Activated CD4-positive, CD25-positive, alpha-beta regulatory T cell treated with anti-CD3 and anti-CD28 coated beads, Interleukin-2, amount 50 U/mL, for 72 hours (primary cell): ENCODE measurements at places on chromosomes 5 and 9.
A peak's percentile ranks its signal among the peaks of the same experiment; 100 is the strongest.

DNA sequence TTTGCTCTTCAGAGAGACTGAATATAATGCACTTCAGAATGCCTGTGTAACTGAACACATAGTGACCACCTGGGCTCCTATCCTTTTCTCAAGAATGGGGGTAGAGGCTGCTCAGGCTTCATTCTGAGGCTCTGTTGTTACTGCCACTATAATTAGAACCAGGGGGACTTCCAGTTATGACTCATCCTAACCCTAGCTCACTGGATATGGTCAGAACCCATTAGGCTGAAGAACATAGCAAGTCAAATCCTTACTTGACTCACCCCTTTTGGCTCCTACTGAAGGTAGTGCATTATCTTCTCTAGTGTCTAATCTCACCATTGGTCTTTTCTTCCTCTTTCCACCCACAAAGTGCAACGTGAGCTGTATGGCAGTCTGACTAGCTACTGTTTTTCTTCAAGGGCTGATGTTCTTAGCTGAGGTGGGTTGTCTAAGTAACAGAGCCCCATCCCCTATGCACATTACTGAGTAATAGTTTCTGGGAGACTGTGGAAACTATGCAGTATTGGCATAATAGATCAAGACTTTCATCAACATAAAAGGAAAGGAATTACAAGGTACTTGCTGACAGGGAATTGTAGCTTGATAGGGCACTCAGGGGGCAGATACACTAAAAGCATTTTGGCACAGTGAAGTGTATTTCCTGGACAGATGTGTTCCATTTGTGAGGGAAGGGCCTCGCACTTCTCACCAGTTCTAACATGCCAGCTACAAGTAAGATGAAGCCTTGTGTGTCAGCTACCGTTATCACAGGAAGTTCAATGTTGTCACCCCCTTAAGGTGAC is 431.0 kb upstream of the MEF2C start:
- no peak for DNase-seq

DNA sequence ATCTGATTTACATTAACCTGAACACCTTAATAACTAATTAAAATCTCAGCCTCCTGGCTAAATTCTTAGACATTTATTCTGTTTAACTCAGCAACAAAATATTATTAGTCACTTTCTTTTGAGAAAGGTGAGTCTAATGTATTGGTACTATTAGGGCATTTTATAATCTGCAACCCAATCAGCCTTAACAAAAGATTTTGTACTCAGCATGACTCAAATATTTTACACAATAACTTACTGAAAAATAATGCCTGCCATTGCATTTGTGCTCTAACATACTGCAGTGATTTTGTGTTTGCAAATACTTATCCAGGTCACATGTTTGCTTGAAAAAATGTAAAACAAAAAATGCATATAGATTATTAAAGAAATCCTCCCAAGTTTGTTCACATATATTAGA is 1129.9 kb downstream of the TAF11L14 start:
- DNase-seq, result no peak

DNA sequence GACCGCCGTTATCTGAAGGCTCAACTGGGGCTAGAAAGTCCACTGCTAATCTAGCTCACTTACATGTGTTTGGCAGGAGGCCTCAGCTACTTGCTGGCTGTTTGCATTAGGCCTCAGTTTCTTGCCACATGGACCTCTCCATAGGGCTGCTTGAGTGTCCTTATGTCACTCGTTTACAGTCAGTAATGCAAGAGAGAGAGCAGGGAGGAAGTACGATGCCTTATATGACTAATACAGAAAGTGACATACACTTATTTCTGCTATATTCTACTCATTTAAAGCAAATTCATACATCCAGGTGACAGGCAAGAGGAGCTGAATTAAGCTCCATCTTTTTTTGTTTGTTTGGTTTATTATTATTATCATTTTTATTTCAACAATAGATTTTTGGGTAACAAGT is 179.6 kb downstream of the LURAP1L start:
- DNase-seq, result no peak

DNA sequence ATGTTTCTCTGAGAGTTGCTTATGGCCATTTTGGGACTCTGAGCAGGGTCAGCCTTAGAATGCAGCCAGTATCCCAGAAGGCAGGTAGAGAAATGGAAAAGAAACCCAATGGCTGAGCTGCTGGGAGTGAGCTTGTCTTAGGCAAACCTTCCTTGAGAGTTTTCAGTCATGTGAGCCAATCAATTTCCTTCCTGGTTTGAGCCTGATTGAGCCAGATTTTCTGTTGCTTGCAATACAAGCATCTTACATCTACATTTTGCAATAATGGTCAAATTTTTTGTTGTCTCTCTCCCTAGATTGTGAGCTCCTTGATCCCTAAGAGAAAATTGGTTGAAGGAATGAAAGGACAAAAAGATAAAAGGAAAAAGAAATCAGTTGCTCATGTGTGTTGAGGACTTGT is 155.3 kb downstream of the SNX18 start:
- no peak for DNase-seq

GRCh38 chr5:167819406-167819805 is 472.0 kb upstream of the WWC1 start:
- DNase-seq, result no peak

DNA sequence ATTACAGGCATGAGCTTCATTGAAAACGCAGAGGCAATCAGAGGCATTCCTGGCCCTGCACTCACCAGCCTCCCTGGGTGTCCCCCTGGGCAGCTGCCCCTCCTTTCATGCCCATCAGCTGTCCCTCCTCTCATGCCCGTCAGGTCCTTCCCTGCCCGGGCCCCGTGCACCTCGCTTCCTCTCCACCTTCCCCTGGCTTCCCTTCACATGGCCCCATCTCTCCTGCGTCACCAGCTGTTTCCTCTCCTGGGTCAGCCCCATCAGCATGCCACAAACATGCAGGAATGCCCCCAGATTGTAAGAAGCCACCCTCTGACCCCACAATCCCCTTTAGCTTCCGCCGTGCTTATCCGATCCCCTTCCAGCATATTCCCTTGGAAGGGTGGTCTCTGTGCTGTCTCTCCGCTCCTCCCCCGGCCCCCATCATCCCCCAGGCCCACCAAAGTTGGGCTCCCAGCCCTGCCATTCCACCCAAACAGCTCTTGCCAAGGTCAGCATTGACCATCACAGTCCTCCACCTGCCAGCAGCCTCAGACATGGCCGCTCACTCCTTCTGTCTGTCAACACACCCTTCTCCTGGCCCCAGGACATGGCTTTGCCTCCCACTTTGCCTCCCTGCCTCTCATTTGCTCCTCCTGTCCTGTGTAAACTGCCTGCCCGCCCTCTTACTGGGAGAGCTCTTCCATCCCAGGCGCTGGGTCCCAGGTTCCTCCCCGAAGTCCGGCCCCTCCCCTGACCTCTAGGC is 98.6 kb upstream of the IER5L start:
- DNase-seq, result peak; percentile 19

DNA sequence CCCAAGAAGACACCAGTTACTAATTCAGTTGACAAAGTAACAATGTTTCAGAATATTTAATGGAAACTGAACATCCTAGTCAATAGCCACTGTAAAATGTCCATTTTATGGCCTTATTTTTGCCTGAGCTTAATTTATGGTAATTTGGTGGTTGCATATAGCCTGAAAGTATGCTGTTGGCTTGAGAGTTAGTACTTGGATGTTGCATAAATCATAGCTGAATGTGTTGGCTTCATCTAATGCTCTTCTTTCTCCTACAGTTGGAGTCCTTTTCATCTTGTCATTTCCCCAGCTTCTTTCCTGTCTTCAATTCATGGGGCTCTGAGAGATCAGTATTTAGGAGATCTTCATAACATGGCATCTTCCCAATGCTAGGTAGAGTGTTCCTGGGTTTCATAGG is 164.6 kb downstream of the MAT2B start:
- no peak for DNase-seq

DNA sequence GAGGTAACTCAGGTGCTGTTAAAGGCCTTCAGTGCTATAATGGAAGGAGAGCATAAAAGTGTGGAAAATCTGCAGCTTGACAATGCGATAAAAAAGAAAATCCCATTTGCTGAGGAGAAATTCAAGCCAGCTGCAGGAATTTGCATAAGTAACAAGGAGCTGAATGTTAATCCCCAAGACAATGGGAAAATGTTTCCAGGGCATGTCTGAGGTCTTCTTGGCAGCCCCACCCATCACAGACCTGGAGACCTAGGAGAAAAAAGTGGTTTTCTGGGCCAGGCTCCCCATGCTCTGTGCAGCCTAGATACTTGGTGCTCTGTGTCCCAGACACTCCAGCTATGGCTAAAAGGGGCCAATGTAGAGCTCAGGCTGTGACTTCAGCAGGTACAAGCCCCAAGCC is 1159.6 kb downstream of the CDH18 start:
- DNase-seq, result no peak

DNA sequence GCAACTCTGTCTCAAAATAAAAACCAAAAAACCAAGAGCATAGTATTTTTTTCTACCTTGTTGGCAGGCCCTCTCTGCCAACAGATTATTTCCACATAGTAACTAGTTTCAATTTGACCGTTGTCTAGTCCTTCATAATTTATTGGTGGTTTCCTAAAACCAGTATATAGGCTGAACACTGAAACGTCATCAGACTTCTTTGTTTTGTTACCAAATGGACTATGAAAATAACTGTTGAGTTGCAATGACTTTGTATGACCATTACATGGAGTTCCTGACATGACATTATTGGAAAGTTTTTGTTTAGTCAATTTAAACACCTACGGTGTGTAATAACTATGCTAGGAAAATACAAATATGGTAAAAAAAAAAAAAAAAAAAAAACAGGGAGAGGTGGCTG is 1.7 kb downstream of the AGGF1 start:
- no peak for DNase-seq

DNA sequence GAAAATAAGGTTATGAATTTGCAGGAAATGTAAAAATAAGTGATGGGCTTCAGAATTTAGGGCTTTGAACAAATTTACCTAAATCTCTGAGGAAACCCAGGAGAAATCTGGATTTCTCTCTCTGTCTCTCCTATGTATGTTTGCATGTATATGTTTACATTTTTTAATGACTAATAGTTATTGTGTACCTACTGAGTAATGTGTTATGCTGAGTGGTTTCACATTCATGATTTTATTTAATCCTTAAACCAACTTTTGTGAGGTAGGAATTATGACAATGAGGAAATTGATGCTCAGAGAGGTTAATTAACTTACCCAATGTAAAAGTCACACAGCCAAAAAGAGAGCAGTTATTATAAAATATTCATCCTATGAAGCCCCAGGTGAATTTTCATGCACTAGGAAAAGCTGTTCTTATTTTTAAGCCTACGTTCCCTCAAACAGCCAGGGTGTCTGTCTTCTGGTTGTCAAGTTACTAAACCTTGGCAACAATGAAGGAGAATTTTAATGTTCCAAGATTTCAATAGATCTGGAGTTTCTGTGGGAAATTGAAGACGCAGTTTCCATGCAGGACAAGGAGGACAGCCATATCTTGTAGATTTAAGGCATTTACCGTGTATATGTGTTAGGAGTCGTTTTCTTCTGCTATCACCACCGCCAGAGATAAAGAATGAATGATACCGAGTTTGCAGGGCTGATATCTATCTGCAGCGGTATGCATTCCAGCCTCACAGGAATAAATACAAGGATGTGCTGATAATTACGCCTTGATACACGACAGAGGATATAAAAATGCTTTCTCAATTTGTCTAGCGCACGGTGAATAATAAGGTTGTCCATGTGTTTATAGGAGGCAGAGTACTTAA is 484.8 kb downstream of the ZSWIM6 start:
- no peak for DNase-seq

- DNase-seq, result no peak
These were observed 152.9 kb downstream of the GABBR2 start for GRCh38 chr9:98555651-98556465.

DNA sequence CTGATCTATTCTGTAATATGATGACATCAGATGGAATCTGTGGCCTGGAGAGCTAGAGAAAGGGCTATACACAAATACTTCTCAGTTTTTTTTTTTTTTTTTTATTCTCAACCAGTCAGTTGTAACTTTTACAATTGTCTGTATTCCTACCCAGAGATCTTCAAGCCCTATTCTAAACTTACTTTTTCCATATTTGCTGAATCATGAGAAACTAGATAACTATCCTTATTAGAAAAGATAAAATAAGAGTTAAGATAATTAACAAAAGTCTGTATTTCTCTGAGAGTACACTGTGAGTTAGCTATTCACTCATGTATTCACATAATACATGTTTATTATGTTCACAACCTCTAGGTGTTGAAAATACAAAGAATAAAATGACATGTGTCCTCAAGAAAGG is 1575.9 kb downstream of the EFNA5 start:
- no peak for DNase-seq

DNA sequence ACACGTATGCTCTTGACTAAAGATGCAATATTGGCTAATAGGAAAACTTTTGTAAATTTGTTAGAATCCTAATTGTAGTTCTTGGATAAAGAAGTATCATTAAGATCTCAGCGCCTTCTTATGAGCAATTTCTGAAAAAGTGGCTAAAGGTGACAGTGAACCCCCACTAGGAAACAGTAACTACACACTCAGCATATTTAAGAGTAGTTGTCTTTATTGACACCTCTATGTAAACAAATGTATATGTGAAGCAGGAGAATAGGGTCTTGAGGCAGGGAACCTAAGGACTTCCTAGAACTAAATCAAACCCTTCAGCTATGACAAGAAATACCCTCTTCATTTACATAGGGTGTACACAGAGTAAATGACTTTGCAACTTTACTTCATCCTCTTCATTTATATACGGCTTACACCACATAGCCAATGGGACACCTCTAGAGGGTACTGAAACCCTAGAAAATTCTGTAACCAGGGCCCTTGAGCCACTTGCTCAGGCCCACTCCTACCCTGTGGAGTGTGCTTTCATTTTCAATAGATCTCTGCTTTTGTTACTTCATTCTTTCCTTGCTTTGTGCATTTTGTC is 2.8 kb downstream of the NIPSNAP3A start:
- DNase-seq, result no peak

- no peak for DNase-seq
These were observed 23.5 kb upstream of the FAM120AOS start for GRCh38 chr9:93476924-93477323.

DNA sequence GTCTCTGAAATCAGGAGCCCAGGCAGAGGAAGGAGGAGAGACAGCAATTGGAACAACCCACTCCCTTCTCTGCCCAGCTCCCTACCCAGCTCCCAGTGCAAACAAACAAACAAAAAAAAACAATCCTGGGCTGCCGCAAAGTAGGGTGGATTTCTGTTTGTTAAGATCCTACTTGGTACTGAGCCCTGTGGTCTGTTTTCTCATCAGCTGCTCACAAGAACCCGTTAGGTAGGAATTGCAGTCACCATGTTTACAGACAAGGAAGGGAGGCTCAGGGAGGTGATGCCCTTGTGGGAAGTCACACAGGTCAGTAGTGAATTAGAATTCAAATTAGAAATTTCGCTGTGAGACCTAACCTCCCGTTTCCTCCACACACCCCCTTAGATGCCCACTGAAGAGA is 128.8 kb upstream of the RAD23B start:
- no peak for DNase-seq

DNA sequence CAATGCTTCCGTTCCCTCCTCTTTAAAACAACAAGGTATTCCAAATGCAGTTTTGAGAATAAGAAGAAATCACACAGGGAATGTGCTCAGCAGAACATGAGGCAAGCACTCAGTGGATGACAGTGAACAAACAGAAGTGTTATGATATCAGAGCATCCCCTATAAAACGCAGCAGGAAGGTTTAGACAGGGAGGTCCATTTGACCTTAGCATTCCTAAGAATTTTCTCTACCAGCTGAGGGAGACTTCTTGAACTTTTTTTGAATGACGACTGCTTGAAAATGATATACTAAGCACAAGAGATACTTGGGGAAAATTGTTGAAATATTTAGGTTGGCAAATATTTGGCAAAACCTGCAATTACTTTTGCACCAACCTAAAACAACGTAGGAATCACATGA is 3.9 kb downstream of the AMACR start:
- no peak for DNase-seq

- DNase-seq, result no peak
These were observed 101.9 kb downstream of the CD180 start for GRCh38 chr5:67094476-67095300.

GRCh38 chr9:35606138-35606504 is 1.1 kb downstream of the TESK1 start:
- no peak for DNase-seq
